Transverse colon (tissue), 4 donors: ENCODE measurements at places on chromosomes 4 and X. TPM values are rescaled to one million over a fixed set of nuclear protein-coding genes. Genes with fewer than 3 reads are reported as not detected.

Gene TRIM2
- 86.0 TPM for total RNA-seq

Gene KLHL4
- total RNA-seq = 0.16 TPM

Gene GAGE12H
- total RNA-seq = not detected

Gene RASGEF1B
- total RNA-seq = 23.1 TPM

Gene USP27X
- 1.6 TPM for total RNA-seq

Gene C1GALT1C1
- 34.6 TPM for total RNA-seq

Gene EREG
- total RNA-seq = 1.2 TPM

Gene PLXNA3
- total RNA-seq = 30.4 TPM

Gene ASB5
- total RNA-seq = 1.4 TPM

Gene ESX1
- total RNA-seq = not detected

Gene GABRE
- 31.4 TPM for total RNA-seq

Gene NPY1R
- total RNA-seq = 19.8 TPM

Gene PCDH7
- total RNA-seq = 29.7 TPM

Gene ZNF157
- total RNA-seq = 0.32 TPM

Gene EVC2
- total RNA-seq = 2.3 TPM

Gene CFAP47
- total RNA-seq = not detected

Gene GAGE13
- not detected for total RNA-seq

Gene PPARGC1A
- 89.7 TPM for total RNA-seq

Gene MGARP
- total RNA-seq = 0.82 TPM

Gene SFRP2
- total RNA-seq = 6.4 TPM

Gene AFF2
- total RNA-seq = not detected

Gene GPR34
- 1.00 TPM for total RNA-seq

Gene FRMD7
- not detected for total RNA-seq

Gene CRMP1
- total RNA-seq = 3.0 TPM

Gene DAPP1
- total RNA-seq = 8.9 TPM

Gene CENPVL3
- not detected for total RNA-seq

Gene ATP1B4
- not detected for total RNA-seq

Gene VCX3A
- total RNA-seq = not detected

Gene XAGE5
- not detected for total RNA-seq

Gene TMEM156
- total RNA-seq = 0.96 TPM

Gene SLC34A2
- total RNA-seq = not detected

Gene MAP7D3
- total RNA-seq = 10.9 TPM

Gene GATA1
- total RNA-seq = not detected

Gene DSPP
- total RNA-seq = not detected

Gene TMSB15C
- 2.2 TPM for total RNA-seq
